Stimulated activated CD8-positive, alpha-beta memory T cell treated with anti-CD3 and anti-CD28 coated beads, Interleukin-2, amount 100 ng/mL, for 1 hour (primary cell): ENCODE measurements at places on chromosomes 11 and 22.

DNA sequence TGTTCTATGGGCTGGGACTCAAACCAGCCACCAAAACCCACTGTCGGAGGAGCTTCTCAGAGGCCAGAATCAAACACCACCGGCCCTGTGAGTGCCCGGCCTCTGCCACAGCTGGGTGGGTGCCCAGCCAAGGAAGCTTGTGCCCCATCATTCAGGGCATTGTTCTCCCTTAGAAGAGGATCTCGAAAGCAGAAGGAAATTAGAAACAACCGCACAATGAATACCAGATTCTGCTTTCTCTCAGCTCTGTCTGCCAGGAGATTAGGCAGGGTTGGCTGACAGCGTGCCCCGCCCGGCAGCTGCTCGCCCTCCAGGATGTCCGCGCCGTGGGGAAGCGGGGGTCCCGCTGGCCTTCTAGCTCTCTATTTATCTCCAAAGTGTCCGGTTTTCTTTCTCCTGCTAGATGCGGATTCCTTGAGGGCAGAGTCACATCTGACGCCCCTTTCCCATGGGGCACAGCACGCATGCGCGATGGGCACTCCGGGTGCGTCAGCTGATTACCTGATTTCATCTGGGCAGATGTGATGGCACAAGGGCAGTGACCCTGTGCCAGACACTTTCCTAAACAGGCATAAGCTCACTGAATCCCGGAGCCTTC is 25.5 kb downstream of the SCGB1A1 start:
- no peak for DNase-seq

DNA sequence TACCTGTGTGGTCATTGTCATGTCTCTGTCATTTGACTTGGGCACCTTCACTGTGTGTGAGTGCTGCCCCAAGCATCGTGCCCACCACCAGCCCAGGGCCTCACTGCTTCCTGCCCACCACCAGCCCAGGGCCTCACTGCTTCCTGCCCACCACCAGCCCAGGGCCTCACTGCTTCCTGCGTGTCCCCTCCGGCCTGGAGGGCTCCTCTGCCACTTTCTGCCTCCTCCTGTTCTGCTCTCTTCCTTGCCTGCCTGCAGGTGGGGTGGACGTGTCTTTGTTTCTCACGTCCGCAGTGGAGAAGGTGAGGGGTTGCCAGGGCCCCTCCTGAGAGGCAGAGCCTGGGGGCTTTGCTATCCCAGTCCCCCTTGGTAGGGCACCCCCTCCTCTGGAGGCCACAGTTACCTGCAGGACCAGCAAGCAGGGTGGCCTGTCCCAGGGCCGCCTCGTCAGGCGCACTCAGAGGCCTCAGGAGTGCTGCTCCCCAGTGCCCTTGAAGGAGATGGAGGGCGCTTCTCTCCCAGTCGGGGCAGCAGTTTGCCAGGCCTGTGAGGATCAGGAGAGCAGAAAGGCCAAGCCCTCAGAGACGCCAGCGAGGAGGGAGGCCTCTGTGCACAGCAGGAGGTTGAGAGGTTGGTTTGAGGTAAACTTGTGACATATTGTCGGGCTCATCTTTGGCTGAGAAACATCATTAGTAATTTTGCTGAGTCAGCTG is 290.7 kb downstream of the TBC1D22A start:
- no peak for DNase-seq

GRCh38 chr11:71418643-71419042 is 29.6 kb downstream of the DHCR7 start:
- DNase-seq: no peak

DNA sequence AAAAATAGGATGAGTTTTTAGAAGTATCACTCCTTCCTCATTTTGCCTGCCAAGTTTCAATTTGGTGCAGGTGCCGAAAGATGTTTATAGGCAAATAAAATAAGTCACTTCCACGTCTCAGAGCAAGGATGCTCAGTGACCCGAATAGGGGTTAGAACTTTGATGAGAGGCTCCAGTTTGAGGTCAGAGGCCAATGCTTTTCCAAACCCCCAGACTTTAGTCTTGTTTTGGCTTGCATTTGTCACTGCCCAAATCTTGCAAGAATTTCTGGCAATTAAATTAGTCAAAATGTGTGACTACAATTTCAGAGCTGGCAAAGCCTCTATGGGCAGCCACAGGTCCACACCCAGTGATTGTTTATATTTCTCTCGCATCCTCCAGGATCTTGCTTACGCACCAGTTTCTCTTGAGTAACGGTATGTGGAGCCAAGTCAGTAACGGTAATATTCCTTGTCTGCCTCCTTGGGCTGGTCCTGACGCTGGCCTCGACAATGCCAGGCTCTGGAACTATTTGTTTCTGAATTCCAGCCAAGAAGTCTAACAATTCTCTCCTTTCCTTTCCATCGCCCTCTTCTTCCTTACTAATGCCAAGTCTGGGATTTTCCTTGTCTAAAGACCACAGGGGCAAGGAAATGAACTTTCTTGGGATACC is 9.9 kb upstream of the NUP160 start:
- no peak for DNase-seq

GRCh38 chr22:44586351-44586990 is 88.4 kb upstream of the RTL6 start:
- DNase-seq: no peak

DNA sequence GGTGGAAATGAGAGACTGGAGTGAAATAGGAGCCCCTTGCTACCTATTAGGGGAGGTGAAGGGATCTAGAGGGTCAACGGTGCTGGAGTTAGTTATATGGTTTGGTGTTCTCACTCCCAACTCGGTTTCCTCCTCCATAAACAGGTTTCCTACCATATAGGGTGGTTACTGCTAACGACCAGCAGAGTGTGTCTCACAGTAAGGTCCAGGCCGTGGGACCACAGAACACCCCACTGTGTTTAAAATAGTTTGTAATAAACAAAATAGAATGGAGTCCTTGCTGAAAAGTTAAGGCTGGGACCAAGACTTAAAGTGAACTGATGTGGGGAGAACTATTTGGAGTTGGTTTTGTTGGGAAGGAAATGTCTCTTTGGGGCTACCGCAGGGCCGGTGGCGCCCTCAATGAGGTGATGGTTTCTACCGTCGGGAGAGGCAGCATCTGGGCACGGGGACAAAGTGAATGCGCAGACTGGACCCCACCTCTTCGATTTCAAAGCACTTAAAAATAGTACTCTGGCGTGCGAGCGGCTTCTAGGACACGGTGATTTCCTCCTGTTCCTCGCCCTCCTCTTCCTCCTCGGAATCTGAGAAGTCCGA is 4.5 kb downstream of the DBX1 start:
- DNase-seq: no peak

- no peak for DNase-seq
Observed at GRCh38 chr22:19648419-19648929, 65.8 kb upstream of the SEPTIN5 start.

DNA sequence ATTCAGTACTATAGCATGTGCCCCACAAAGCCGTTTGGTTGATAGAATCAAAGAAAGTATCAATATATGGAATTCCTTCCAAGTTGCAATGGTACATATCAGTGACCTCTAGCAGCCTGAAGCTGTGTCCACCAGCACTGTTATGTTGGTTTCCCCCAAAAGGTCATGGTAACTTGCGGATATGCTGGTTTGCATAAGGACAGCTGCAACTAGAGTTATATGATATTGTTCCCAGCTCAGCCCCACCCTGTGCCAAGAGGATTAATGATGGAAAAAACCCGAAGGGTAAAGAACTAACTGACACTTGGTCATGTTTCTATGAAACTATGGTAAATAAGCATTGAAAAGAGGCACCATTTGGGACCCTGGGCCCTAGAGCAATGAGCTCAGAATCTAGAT is 93.5 kb downstream of the PDHX start:
- no peak for DNase-seq

- DNase-seq: no peak
Observed at GRCh38 chr11:76666408-76666807, 4.1 kb downstream of the LRRC32 start.
